ENCODE measurements at places on chromosomes 1 and 21. TPM values are rescaled to one million over a fixed set of nuclear protein-coding genes. Genes with fewer than 3 reads are reported as not detected.

DNA sequence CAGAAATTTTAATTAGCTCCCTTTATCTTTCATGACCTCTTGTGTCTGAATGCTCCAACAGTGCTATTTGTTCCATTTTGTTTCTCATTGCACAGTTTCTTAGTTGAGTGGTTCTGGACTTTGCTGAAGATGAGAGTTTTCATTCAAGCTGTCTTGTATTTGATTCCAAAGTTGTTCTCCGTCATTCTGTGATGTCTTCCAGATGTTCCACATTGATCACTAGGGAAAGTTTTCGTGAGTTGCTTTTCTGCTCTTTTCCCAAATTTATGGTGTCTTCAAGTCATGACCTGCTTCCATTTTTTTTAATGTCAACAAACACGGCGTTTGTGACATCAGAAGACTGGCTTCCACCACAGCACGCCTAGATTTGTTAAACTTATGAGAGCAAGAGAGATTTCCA, 575.5 kb downstream of the MRPL39 start:
- no peak overlapping the region for H3K27ac ChIP-seq
- no peaks in the 10 kb centered on the region for H3K4me1 ChIP-seq
- no peaks in the 10 kb centered on the region for H3K36me3 ChIP-seq

GRCh38 chr1:160718210-160718609, 6.6 kb upstream of the CD48 start:
- H3K4me1 ChIP-seq: peaks cover 53% of the 10 kb centered on the region
- H3K27ac ChIP-seq: no peak overlapping the region
- DNase-seq: no peak
- no peak overlapping the region for H3K4me3 ChIP-seq

DNA sequence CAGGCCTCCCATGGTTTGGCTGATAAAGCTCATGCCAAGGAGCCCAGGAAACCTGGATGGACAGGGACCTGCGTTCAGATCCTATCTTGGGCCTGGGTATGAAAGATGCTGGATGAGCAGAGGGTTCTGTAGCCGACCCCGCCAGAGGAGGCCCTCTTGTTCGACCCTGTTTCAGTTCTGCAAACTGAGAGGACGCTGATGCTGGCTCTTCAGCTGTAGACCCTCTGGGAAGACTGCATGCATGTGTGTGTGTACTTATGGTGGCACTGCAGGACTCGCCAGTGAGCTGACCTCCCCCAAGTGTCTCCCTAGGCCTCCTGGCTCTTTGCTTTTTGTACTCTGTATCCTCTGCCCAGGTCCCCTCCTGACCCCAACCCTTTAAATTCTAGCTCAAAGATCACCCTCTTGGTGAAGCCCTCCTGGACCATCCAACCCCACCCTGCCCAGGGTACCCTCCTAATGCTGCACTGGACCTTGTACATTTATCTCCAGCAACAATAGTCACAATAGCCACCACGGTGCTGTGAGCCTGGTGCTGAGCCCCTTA, 1.6 kb downstream of the EPS8L3 start:
- no peaks in the 10 kb centered on the region for H3K4me1 ChIP-seq
- no peak overlapping the region for H3K27ac ChIP-seq
- no peak overlapping the region for H3K4me3 ChIP-seq

DNA sequence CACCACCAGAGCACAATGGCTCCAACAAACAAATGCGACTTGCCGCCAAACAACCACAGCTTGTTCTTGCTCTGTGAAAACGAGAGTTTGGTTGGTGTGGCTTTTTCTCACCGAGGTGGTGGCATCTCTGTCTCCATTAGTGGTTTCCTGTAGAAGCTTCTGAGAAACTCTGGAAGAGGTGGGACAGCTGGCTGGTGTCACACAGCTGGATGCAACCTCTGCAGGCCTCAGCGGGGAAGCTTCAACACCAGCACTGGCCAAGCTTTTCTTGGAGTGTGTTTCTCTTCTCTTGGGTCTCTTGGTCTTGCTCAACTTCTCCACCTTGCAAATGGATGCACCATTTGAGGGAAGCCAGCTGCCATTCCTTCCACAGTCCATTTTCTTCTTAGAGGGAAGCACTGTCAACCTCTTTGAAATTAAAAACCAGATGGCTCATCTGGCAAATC, 124.8 kb downstream of the KCNN3 start:
- H3K4me1 ChIP-seq: peaks cover 54% of the 10 kb centered on the region
- H3K36me3 ChIP-seq: no peaks in the 10 kb centered on the region
- DNase-seq: no peak
- peak overlapping the region; percentile 64 for H3K4me3 ChIP-seq

- H3K4me1 ChIP-seq: peaks cover 40% of the 10 kb centered on the region
- H3K4me3 ChIP-seq: no peak overlapping the region
- H3K36me3 ChIP-seq: peaks cover 2% of the 10 kb centered on the region
- no peaks in the 10 kb centered on the region for H3K27me3 ChIP-seq
Measured at GRCh38 chr1:9281071-9281827, 11.4 kb upstream of the SPSB1 start.

- no peak for DNase-seq
- peaks cover 13% of the 10 kb centered on the region for H3K27me3 ChIP-seq
- H3K27ac ChIP-seq: no peak overlapping the region
- no peak overlapping the region for H3K4me3 ChIP-seq
- no peaks in the 10 kb centered on the region for H3K4me1 ChIP-seq
Measured at GRCh38 chr1:85125891-85126290, 74.9 kb downstream of the SYDE2 start.

DNA sequence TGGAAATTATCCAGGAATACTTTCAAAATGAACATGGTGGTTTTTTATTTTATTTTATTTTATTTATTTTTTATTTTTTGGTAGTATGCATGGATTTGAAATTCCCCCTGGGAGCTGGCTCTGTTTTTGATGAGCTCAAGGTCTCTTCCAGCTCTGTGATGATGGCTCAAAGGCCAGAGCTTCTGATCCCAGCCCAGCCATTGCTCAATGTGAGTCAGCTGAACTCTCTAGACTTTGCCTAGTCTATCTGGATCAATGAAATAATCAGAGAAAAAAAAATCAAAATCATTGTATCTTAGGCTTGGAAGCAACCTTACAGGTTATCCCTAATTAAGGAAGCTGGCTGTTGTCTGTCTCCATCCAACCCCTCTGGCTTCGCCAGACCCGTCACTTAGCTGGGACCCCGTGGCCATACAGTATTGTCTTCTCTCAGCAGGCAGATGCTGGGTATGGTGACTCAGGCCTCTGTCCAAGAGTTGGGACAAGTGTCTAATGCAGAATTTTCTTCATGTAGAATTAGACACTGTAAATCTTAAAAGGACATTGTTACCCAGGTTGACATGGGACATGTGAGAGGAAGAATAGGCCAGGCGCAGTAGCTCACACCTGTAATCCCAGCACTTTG, 90.2 kb upstream of the LPGAT1 start:
- no peak for DNase-seq
- H3K27me3 ChIP-seq: peaks cover 16% of the 10 kb centered on the region
- H3K27ac ChIP-seq: no peak overlapping the region
- no peaks in the 10 kb centered on the region for H3K4me1 ChIP-seq
- H3K4me3 ChIP-seq: no peak overlapping the region

GRCh38 chr1:225915538-225915991, 8.5 kb downstream of the PYCR2 start:
- no peak for DNase-seq
- H3K4me1 ChIP-seq: peaks cover 16% of the 10 kb centered on the region
- peaks cover 9% of the 10 kb centered on the region for H3K36me3 ChIP-seq
- H3K4me3 ChIP-seq: no peak overlapping the region
- no peak overlapping the region for H3K27ac ChIP-seq
- no peaks in the 10 kb centered on the region for H3K27me3 ChIP-seq

- DNase-seq: no peak
- H3K36me3 ChIP-seq: peaks cover 11% of the 10 kb centered on the region
- H3K27ac ChIP-seq: peak overlapping the region; percentile 68
- H3K4me3 ChIP-seq: peak overlapping the region; percentile 28
Measured at GRCh38 chr1:174174461-174175329, 15.4 kb downstream of the RABGAP1L start.

SLC9C2 gene
- not detected for total RNA-seq

DIO1 gene
- not detected for total RNA-seq

HENMT1 gene
- 35.7 TPM for total RNA-seq

OLIG2 gene
- not detected for total RNA-seq

HAO2 gene
- total RNA-seq: not detected

S100A7A gene
- total RNA-seq: not detected

ITLN2 gene
- not detected for total RNA-seq

Measured in natural killer cell treated with Interleukin-12 subunit alpha and Interleukin-12 subunit beta and Interleukin-15 and Interleukin-18, amount 100 ng/mL, for 72 hours (primary cell).